Stimulated activated CD8-positive, alpha-beta memory T cell treated with anti-CD3 and anti-CD28 coated beads, Interleukin-15, amount 100 ng/mL, for 24 hours (primary cell): ENCODE measurements at places on chromosomes 1 and 21.

- no peak for DNase-seq
Measured at GRCh38 chr21:31675318-31675717, 15.8 kb downstream of the SOD1 start.

DNA sequence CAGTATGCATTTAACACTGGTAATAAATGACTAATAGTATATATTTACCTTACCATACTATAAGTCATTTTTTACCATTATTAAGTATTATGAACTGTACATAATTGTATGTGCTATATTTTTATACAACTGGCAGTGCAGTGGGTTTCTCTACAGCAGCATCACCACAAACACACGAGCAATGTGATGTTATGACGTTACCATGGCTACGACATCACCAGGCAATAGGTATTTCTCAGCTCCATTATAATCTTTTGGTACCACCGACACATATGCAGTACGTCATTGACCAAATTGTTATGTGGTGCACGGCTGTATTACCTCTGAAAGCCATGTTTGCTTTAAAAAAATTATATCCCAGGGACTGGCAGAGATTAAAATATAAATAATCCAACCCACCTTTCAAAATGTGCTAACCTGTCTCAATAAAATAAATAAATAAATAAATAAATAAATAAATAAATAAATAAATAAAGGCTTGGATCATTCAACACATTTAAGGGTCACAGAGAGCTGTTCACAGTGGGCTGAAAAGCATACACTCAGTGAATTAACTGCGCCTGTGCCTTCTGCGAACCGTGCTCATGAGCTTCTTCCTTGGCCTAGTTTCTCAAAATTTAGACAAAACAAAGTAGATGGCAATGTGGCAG, 121.4 kb upstream of the SLC35F3 start:
- no peak for DNase-seq

DNA sequence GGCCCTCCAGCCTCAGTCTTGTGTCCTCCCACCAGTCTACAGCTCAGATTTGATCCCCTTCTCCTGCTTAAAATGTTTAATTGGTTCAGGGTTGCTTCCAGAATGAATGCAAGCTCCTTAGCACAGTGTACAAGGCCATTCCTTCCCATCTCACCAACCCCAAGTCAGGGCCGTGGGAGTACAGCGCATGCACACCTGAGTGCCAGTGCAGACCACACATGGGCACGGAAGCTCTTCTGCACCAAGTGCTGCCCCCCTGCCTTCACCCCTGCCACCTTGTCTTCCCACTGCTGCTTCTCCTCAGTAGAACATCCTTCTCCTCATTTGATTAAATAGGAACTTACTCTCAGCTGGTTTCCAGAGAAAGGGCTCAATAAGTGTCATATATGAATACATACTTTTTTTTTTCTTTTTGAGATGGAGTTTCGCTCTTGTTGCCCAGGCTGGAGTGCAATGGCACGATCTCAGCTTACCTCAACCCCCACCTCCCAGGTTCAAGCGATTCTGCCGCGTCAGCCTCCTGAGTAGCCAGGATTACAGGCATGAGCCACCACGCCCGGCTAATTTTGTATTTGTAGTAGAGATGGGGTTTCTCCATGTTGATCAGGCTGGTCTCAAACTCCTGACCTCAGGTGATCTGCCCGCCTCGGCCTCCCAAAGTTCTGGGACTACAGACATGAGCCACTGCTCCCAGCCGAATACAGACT, 9.3 kb downstream of the PMF1 start:
- no peak for DNase-seq

DNA sequence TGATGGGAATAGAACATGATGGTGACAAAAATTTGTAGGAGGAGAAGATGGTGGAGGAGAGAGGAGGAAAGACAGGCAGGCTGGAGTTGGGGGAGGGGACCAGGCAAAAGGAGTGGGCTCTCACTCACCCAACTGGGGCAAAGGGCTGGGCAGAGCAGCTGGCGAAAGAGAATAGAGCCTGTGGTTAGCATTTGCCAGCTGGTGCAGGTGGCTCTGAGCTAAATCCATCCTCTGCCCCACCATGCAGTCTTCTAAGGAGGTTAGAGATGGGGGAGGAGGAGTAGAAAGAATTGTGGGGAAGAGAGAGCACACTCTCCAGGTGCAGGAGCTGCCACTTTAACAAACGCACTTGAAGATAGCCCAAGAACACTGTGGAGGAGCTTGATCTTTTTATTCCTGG, 27.6 kb upstream of the SLAMF1 start:
- DNase-seq, result no peak

DNA sequence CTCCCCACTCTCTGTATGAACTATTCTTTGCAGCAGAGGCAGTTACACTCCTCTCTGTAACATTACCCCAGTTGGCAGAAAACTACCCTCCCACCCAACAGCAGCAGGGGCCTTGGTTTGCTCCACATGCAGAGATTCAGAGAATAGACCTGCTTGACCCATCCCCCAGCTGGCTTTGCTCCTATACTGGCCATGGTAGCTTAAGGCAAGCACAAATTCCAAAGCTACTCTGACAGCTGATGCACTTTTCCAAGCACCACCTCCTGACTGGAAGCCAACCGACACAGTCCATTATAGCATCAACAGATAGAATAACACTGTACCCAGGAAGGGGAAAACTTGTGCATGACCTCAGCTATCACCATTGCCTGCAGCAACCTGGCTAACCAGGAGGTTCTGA, 846.5 kb upstream of the NCAM2 start:
- no peak for DNase-seq

GRCh38 chr21:33977017-33977720, 61.6 kb upstream of the ATP5PO start:
- DNase-seq, result no peak

GRCh38 chr1:107244709-107245500, 104.1 kb downstream of the NTNG1 start:
- DNase-seq, result no peak

DNA sequence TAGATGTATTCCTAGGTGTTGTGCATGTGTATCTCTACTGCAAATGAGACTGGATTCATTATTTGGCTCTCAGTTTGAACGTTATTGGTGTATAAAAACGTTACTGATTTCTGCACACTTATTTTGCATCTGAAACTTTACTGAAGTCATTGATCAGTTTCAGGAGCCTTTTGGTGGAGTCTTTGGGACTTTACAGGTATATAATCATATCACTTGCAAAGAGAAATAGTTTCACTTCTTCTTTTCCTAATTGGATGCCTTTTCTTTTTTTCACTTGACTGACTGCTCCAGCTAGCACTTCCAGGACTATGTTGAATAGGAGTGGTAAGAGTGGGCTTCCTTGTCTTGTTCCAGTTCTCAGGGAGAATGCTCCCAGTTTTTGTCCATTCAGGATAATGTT, 252.2 kb downstream of the SMYD3 start:
- DNase-seq, result no peak

- DNase-seq, result no peak
Measured at GRCh38 chr1:183986941-183987340, 50.6 kb downstream of the COLGALT2 start.

DNA sequence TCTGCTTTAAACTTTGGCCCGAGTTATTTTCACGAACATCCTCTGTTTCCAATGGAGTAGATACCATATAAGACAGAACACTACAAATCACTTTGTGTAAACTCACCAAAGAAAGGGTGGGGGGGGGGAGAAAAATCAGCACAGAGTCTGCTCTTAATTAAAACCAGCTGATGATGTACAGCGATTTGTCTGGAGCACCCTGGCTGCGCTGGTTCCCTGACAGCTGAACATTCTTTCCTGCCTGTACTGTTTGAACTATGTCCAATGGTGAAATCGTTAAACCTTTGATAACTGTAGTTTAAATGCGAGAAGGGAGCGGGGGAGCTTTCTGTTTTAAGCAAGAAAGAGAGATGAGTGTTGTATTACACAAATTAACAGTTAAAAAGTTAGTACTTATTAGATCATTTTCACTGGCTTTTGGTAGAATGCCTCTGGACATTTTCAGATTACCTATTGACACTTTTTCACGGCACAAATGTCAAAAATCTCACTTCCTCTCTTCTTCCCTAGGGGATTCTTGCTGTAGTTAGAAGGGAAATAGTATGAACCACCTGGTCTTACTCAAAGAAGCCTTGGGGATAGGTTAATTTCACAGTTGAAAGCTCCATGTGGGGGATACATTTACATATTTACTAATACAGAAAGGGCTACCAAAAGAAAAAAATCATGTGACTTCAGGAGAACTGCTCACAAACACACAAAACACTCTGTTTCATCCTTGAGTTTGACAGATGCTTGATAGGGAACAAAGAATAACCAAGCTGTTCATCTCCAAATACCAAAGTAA, 140.2 kb upstream of the RUNX1 start:
- no peak for DNase-seq

GRCh38 chr21:44297525-44298290, 2.1 kb upstream of the PFKL start:
- peak; percentile 37 for DNase-seq

GRCh38 chr1:228900886-228901392, 165.7 kb downstream of the RHOU start:
- DNase-seq, result no peak

GRCh38 chr1:208162903-208163302, 81.3 kb downstream of the PLXNA2 start:
- DNase-seq, result no peak

DNA sequence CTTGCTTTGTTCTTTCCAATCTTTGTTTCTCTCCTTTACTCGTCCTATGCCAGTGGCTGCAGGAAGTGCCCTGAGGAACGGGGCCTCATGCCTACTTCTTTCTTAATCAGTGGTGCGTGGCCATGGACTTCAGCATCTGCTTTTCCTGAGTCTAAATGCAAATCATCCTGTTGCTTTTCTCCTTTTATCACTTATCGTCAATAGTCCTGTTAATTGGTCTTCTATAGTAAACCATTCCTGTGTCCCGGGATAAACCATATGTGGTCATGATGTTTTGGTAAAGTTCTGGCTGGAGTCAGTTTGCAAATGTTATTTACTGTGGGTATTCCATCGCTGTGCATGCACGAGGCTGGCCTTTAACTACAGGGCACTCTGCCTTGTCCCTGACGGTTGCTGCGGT, 47.5 kb downstream of the AGPAT3 start:
- no peak for DNase-seq

DNA sequence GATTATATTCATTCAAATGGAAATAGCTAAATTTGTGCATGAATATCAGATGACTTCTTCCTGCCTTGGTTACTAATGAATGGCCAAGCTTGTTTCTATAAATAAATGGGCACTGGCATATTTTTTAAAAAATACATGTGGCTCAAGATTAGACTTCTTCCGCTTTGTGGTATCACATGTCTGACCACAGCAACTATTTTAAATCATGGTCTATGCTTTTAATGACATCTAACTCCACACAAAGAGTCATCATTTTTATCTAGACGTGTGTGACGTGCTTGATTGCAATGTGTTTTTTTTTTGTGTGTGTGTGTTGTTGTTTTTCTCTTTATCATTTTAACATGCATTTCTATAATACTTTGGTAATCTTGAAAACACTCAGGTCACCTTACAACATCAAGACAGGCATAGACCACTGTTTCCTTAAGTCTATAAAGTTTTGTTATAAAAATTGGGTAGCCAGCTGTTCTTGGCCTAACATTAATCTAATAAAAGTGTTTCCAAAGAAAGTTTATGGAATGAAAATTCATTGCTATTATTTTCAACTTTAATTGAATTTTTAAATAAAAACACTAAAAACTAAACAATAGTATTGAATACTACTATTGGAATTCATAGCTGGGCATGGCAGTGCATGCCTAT, 29.5 kb downstream of the RGS1 start:
- DNase-seq, result no peak

- DNase-seq, result no peak
Measured at GRCh38 chr1:20604678-20605077, 15.8 kb downstream of the CDA start.

GRCh38 chr1:36881541-36881940, 152.8 kb downstream of the GRIK3 start:
- DNase-seq, result no peak

- no peak for DNase-seq
Measured at GRCh38 chr1:200437556-200438203, 27.8 kb upstream of the ZNF281 start.

- no peak for DNase-seq
Measured at GRCh38 chr1:8162168-8162567, 136.1 kb upstream of the ERRFI1 start.

DNA sequence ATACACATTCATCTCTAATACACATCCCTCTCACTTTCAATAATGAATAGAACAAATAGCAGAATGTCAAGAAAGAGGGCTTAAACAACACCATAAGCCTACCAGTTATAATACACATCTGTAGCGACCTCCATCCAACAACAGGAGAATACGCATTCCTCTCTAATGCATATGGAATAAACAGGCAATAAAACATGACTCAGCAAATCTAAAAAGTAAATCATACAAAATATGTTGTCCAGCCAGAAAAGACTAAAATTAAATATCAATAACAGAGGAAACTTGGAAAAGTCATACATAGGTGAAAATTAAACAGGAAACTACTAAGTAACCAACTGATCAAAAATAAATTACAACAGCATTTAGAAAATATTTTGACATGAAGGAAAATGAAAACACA, 1127.5 kb upstream of the NCAM2 start:
- no peak for DNase-seq

- no peak for DNase-seq
Measured at GRCh38 chr21:26227130-26227529, 56.6 kb upstream of the APP start.

DNA sequence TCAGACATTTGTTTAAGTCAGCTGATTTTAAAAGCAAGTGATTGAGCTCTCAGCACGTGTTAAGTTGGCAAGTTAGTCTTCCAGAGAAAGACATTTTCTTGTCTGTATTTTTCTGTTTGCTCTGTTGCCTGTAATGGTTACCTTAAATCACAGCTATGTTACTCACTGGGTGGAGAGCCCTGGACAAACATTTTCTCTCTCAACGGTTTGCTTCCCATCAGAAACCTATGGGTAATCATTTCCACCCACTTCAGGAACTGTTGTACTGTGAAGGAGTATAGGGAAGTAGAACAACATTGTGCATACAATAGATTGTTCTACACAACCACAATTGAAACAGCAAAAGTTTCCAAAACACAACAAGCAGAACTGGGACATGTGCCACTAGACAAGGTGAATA, 113.9 kb upstream of the DPT start:
- DNase-seq, result no peak

DNA sequence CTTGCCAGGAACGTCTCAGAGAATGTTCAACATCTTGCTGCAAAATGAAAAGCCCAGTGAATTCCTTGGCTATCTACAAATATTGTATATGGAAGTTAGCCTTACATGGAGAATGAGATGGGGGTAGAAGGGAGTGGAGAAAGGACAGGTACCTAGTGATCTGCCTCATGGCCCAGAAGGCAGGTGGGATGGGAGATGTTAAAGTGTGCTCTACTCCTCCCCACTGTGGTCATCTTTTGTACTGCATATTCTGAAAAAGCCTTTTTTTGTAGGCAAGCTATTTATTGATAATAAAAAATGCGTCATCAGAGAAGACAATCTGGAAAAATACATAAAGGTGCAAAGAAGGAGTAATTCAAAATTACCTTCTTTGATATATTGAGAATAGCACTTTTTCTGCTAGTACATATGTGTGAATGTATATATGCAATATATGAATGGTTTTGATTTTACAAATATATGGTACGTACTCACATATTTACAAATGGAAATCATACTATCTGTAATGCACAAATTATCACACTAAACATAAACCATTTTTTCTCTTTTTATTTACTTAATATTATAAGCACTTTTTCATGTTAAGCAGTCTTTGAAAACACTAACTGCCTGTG, 19.1 kb upstream of the SLC5A9 start:
- no peak for DNase-seq
